ENCODE measurements at places on chromosomes 4 and X.

DNA sequence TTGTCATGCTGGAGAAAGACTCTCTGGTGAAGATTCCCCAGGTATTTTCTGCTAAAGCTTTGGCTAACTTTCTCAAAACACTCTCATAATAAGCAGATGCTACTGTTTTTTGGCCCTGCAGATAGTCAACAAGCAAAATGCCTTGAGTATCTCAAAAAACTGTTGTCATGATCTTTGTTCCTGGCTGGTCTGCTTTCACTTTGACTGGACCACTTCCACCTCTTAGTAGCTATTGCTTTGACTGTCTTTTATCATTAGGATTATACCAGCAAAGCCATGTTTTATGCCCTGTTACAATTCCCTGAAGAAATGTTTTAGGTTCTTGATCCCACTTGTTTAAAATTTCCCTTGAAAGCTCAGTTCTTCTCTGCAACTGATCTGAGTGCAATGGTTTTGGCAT lies 231.5 kb downstream of the SLC7A11 start:
- DNase-seq = no peak

DNA sequence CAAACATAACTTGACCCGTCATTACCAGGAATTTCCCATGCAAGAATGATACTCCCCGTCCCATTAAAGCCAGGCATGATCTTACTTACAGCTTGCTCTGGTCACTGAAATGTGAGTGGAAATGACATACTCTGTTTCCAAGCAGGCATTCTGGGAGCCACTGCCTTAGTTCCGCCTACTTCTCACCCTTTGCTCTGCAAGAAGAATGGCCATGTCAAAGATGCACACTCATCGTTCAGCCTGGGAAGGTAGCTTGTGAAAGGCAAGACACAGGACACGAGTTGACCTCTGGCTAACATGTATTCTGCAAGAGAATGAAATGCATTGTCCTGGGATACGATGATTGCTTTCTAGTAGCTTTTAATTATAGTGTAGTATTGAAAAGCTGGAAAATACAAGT lies 1144.4 kb downstream of the NLGN4X start:
- no peak for DNase-seq

- no peak for DNase-seq
Measured at GRCh38 chrX:108148524-108148923, 56.9 kb downstream of the ATG4A start.

DNA sequence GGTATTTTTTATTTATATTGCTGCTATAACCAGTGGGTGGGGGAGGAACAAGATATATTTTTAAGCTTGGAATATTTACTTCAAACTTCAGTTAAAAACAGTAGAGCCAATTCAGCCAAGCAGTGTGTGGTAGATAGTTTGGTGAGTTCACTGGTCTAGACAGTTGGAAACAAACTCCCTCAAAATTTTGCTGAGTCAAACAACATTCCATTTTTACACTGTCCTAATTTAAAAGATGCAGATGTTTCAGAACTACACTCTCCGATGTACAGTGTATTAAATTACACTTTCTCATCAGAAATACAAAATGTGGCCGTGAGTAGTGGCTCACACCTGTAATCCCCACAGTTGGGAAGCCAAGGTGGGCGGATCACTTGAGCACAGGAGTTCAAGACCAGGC lies 23.3 kb downstream of the PRKX start:
- no peak for DNase-seq

- DNase-seq = no peak
Measured at GRCh38 chr4:85672116-85672515, 197.2 kb downstream of the ARHGAP24 start.

GRCh38 chr4:138199568-138200235 lies 42.4 kb downstream of the SLC7A11 start:
- DNase-seq = no peak

DNA sequence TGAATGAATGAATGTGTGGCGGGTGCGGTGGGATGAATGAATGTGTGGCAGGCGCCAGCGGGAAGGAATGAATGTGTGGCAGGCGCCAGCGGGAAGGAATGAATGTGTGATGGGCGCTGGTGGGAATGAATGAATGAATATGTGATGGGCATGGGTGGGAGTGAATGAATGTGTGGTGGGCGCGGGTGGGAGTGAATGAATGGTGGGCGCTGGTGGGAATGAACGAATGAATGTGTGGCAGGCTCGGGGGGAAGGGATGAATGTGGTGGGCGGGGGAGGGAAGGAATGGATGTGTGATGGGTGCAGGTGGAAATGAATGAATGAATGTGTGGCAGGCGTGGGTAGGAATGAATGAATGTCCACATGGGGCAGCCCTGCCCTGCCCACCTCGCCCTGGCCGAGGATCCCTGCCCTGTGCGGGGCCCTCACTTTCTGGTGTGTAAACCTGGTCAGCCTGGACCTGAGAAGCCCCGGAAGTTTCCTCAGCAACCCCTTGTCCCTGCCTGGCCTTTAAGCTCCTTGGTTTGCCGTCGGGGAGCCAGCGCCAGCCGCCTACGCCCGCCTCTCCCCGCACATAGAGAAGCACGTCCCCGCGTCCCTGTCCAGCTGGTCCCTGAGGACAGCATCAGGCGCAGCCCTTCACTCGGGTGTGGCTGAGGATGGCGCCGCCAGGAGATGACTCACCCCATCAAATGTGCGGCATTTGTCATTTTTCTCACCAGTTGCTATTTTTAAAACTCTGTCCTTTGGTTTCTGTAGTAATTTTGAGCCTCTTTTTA lies 112.8 kb upstream of the LRPAP1 start:
- no peak for DNase-seq

DNA sequence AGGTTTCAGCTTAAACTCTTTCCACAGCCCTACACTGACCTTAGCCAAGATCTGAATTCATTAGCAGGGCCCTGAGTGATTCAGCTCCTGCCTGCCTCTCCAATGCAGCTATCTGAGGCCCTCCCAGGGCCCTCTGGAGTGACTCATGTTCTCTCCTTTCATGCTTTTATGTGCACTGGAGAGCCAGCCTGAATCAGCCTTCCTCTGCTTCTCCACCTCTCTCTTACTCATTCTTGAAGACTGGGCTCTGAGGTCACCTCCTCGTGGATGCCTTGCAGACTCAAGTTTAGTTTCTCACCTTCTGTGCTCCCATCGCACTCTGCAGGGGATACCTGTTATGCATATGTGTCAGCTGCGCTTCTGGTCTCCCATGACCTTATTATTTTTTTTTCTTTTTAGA lies 3.1 kb upstream of the OCIAD2 start:
- peak; percentile 16 for DNase-seq

DNA sequence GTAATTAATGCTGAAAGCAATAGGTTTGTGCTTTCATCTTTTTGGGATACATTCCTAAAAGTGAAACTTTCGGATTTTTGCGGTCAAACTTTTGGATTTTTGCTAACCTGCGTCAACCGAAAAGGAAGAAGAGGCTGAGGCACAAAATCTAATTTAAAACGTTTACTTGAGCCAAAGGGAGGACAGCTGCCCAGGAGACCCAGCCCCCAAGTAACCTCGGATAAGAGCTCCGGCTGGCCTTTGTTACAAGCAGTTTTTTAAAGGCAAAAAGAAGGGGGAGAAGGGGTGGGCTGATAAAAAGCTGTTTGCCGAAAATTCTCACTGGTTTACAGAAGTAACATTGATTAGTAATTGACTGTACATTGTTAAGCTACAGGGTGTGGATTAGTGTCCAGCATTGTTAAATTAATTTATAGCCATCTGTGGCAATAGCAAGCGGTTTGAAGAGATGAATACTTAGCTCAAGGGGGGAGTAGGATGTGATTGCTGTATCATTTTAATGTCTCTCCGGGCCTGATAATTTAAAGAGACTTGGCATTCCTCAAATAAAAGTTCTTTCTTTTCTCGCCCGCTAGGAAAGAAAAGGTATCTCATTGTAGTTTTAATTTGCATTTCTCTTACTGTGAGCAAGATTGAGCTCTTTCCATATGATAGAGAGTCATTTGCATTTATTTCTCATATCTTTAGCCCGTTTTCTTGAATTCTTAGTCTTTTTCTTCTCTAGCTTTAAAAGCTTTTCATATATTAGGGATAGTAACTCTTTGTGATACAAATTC lies 59.1 kb upstream of the USP9X start:
- DNase-seq = no peak

GRCh38 chr4:188399834-188400233 lies 260.6 kb downstream of the TRIML1 start:
- no peak for DNase-seq

GRCh38 chr4:26459054-26459755 lies 31.1 kb downstream of the CCKAR start:
- DNase-seq = no peak

DNA sequence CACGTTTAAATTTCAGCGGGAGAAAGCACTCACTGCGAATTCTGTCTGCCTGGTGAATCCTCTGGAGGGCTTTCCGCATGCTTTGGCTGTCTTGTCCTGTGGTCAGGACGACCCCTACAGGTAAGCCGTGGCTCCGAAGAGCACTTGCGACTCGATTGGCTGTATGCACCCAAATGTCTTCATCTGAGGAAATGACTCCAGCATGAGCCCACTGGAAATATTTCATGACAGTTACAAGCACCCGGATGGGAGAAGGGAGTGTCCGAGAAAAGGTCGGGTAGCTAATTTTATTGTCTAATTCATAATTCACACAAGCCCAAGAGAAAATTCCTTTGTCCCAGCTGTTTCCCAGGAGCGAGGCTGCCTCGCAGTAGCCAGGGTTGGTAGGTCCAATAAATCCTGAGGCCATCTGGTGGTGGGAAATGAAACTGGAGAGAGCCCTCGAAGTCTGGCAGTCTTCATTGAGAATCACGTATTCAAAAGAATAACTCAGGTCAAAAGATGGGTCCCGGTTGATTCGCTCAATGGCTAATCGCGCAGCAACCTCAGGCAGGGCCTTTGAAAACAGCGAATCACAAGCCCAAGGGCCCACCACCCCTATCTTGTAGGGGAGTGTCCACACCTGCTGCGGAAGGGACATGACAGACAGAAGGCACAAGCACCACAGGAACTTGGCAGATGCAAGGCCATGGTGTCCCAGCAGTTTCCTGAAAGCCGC lies 6.6 kb downstream of the GUCY2F start:
- DNase-seq = no peak

DNA sequence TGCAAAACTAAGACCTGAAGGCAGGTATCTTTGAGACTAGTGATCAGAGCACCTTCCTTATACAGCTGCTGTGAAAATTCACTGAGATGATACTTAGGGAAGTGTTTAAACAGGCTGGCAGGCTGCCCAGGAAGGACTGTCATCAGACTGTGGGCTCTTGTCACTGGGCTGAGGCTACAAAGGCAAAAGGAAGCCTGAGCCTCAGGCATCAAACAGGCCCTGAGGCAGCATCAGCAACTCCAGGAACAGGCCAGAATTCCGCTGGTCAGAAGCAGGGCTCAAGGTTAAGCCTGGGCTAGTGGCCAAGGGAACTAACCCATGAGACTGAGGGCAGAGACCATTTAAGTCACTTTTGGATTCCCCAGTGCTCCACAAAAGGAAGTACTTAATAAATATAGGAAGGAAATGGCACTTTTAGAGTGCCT lies 12.8 kb downstream of the PJA1 start:
- no peak for DNase-seq

Measured in CD4-positive, alpha-beta T cell (primary cell).